Activated CD4-positive, alpha-beta T cell treated with anti-CD3 and anti-CD28 coated beads, Interleukin-2, amount 10 ng/mL, durations not matched to agents 24 days and 14 days (primary cell): ENCODE measurements at places on chromosomes 3 and 15. TPM values are rescaled to one million over a fixed set of nuclear protein-coding genes. Genes with fewer than 3 reads are reported as not detected.

DNA sequence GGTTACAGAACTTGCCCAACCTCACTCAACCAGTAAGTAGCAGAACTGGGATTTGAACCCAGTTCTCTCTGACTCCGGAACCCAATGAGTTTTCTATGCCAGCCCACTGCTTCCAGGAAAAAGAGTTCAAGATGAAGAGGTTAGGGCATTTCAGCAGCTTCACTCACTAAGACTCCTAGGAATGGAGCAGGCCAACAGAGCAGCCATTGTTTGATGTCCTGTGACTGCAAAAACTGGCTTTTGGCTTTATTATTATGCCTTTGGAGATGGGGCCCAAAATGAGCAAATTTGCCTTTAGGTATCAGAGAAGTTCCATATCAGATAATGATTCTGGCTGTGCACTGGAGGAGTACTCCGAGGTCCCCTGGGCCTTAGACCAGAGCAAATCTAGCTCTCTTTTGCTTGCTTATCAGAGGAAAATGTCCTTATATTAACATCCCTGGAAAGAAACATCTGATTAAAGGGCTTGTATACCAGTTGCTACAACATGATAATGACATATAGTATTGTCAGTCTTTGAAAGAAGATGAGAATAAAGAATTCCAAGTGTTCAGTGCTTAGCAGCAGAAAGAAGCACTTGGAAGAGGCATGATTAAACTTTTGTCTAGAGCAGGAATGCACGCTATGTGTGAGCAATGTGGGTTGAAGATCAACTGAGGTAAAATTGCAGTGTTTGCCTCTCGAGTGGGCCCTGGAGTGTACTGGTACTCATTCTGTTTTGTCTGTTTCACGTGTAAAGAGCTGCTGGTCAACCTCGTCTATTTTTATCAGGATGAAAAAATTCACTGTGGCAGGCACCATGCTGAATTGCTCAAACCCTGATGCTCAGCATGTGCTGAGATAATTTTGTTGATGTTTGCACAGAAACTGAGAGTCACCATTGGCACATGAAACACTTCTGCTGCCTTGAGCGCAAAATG, 21.8 kb upstream of the KLHL24 start:
- DNase-seq, result no peak

Gene ROPN1B
- not detected in 2 replicates for total RNA-seq

DNA sequence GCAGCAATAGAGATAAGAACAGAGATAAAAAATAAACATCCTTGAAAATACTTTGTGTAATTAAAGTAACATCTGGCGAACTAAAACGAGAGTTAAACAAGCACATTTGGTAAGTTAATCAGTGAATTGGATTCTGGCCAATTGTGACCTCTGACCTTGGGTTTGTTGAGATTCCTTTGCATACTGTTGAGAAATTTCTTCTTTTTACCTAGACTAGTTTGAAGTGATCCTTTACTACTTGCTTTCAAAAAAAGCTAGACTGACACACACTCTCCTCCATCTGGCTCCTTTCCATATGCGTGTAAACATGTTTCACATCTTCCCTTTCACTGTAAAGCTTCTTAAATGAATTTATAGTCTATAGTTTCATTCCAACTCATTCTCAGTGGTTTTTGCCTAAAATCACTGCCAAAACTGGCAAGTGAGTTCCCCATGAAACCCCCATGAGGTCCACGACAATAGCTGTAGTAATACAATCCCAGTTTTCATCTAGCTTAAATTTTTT, 17.3 kb upstream of the GBE1 start:
- DNase-seq, result no peak

Gene GUCA1C
- not detected in 2 replicates for total RNA-seq

Gene NME9
- total RNA-seq, result not detected in 2 replicates

- no peak for DNase-seq
Measured at GRCh38 chr3:55322638-55323037, 164.5 kb downstream of the WNT5A start.

Gene AP4E1
- 16.5 TPM in 2 replicates for total RNA-seq

Gene FBXO40
- total RNA-seq, result not detected in 2 replicates

Gene CSTA
- not detected in 2 replicates for total RNA-seq
